Cortex of kidney (tissue), 1 donor: ENCODE measurements at places on chromosomes 11 and 22.

DNA sequence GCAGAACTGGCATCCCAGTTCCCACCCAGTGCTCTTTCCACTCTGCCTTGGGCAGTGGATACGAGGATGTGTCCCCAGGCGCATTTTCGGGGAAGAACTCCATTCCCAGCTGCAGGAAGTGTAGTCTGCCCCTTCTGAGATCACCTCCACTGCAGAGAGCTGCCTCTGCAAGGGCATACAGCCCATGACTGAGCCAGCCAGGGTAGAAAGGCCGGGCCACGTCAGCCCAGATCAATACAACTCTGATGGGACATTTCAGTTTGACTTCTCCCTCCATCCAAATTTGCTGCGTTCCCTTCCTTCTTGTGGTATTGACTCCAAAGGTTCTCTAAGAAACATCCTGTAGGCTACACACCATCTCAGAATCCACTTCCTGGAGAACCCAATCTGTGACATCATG, 19.7 kb downstream of the MOGAT2 start:
- no peak for DNase-seq

DNA sequence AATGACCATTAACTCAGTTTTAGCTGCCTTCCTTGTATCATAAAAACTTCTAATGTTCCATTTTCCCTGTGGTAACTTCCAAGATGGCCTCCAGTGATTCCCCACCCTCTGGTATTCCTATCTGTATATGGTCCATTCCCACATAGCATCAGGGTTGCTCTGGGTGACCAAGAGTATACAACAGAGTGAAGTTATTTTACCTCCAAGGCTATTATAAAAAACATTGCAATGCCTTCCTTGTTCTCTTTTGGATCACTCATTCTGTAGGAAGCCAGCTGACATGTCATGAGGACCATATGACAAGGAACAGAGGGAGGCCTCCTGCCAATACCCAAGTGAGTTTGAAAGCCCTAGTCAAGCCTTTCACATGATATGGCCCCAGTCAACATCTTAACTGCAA, 30.1 kb downstream of the ZNF280B start:
- no peak for DNase-seq

DNA sequence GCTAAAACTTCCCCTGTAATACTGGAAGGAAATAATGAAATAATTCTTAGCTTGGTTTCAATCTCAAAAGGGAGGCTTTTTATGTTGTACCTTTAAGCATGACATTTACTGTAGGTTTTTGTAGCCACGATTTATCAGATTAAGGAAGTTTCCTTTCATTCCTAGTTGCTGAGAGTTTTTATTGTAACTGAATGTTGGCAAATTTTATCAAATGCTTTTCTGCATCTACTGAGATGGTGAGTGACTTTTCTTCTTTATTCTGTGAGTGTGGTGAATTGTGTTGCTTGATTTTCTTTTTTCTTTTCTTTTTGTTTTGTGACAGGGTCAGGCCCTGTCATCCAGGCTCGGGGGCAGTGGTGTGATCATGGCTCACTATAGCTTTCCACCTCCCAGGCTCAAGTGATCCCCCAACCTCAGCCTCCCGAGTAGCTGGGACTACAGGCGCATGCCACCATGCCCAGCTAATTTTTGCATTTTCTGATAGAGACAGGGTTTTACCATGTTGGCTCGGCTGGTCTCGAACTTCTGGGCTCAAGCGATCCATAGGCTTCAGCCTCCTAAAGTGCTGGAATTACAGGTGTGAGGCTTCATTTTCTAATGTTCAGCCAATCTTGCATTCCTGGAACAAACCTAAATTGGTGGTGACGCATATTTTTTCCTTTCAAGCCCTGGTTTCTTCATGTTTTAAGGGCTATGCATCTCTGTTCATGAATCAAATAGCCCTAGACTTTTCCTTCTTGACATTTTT, 26.2 kb downstream of the SUSD2 start:
- DNase-seq, result no peak

DNA sequence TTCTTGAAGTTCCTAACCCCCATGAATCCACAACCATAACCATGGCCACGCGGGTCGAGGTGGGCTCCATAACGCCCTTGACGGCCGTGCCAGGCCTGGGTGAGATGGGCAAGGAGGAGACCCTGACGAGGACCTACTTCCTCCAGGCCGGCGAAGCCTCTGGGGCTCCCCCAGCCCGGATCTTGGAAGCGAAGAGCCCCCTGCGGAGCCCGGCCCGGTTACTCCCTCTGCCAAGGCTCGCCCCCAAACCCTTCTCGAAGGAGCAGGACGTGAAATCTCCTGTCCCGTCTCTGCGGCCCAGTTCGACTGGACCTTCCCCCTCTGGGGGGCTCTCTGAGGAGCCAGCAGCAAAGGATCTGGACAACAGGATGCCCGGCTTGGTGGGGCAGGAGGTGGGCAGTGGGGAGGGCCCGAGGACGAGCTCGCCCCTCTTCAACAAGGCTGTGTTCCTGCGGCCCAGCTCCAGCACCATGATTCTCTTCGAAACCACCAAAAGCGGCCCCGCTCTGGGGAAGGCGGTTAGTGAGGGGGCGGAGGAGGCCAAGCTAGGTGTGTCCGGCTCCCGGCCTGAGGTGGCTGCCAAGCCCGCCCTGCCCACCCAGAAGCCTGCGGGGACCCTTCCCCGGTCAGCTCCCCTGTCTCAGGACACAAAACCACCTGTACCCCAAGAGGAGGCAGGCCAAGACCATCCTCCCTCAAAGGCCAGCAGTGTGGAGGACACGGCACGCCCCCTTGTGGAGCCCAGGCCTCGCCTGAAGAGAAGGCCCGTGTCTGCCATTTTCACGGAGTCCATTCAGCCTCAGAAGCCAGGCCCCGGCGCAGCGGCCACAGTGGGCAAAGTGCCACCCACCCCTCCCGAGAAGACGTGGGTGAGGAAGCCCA, 75.7 kb downstream of the KIAA1671 start:
- DNase-seq, result no peak

DNA sequence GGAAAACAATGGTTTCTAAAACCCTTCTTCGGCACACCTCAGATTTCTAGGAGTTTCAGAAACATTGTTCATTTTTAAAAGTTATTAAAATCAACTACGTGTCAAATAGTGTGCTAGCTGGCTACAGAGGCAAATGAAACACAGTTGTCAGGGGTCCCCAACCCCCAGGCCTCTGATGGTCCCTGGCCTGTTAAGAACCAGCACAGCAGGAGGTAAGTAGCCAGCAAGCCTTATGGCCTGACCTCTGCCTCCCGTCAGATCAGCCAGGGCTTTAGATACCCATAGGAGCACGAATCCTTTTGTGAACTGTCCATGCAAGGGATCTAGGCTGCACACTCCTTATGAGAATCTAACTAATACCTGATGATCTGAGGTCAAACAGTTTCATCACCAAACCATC, 648.2 kb downstream of the FAM181B start:
- no peak for DNase-seq

- DNase-seq, result no peak
Measured at GRCh38 chr11:121886005-121886734, 229.8 kb downstream of the BLID start.

GRCh38 chr11:4464216-4465159, 15.4 kb downstream of the OR52K2 start:
- DNase-seq, result no peak

DNA sequence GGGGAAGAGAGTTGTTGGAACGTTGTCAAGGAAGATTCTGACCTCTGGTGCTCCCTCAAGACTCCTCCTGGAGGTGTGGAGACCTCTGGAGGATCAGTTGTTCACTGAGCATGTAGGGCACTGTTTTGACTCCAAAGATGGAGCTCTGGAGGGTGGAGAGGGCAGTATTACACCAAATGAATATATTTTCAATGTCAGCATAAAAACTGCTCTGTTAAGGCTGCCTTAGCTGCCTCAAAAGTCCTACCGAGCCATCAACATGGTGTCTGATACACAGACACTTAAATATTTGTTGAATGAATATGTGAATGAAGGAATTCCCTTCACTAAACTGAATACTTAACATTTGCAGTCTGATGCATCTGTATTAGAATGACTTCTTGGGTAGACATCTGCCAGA, 144.2 kb upstream of the SPON1 start:
- no peak for DNase-seq

DNA sequence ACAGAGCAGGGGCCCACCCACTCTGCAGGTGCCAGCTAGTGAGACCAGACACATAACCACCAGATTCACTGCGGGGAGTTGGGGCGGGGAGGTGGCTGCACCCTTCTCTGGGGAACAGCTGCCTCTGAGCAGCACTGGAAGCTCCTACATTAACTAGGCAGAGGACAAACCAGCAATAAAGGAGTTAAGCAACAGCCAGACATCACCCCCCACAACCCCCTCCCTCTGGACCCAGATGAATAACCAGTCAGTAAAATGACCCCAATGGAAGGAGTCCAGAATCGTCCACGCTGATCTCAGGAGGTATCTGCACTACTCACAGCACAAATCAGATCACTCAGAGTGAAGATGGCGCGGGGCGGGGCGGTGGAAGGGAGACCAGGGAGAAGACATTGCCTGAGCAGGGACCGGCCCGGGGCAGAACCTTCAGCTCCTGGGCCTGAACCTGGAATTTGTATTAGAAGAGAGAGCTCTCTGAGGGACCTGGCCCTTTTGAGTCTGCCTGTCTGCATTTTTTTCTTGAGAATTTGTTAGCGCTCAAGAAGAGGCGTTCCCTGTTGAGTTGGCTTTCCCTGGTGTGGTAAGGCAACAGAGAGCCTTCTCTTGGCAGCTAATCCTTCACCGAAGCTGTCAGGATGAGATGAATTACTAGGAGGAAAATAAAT, 125.5 kb upstream of the NCAM1 start:
- DNase-seq, result no peak

DNA sequence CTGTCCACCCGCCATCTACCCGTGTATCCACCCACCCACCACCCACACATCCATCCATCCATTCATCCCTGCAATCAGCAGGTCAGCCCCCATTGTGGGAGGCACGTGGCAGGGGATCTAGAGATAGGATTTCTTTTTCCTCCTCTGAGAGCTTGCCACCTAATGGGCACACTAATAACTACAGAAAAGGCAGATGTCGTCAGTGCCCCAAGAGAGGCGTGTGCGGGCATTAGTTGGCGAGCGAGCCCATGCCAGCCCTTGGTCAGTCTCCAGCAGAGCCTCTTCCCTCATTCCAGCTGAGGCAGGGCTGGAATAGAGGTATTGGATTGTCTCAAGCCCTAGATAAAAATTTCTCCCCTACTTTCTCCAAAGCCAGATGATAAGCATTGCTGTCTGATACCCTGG, 9.7 kb downstream of the USP2 start:
- no peak for DNase-seq

DNA sequence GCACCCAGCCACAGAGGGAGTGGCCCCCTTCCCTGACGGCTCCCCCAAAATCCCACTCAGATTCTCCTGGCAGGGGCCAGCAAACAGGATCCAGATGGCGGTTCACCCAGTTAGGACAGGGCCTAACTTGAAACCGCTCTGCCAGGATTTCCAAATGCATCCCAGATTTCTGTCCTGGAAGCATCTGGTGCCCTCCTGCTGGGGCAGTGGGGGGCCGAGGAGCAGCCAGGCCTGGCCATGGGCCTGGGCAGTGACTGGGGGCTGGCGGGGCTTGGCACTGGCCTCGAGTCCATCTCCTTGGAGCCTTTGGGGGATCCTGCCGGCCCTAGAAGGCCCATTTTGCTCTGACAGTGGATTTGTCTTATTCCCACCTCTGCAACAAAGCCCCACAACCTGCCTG, 17.9 kb upstream of the EMID1 start:
- DNase-seq, result no peak

DNA sequence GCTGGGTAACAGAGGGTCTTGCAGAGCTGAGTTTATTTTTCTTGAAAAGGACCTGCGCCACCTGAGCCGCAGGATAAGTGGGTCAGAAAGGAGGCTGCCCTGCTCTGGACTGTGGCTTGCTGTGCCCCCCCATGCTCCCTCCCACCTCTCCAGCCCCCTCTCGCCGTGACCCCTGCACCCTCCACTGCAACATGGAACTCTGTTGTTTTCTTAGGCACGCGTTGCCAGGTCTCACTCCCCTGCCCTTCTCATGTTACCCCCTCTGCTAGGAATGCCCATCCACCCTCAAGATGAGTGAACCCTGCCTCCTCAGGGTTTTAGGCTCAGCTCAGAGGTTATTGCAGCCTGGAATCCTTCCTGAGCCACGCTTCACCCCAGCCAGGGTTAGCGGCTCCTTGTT, 10.8 kb downstream of the ETS1 start:
- DNase-seq, result no peak

- DNase-seq, result no peak
Measured at GRCh38 chr11:38460896-38461295, 1862.9 kb upstream of the RAG2 start.

DNA sequence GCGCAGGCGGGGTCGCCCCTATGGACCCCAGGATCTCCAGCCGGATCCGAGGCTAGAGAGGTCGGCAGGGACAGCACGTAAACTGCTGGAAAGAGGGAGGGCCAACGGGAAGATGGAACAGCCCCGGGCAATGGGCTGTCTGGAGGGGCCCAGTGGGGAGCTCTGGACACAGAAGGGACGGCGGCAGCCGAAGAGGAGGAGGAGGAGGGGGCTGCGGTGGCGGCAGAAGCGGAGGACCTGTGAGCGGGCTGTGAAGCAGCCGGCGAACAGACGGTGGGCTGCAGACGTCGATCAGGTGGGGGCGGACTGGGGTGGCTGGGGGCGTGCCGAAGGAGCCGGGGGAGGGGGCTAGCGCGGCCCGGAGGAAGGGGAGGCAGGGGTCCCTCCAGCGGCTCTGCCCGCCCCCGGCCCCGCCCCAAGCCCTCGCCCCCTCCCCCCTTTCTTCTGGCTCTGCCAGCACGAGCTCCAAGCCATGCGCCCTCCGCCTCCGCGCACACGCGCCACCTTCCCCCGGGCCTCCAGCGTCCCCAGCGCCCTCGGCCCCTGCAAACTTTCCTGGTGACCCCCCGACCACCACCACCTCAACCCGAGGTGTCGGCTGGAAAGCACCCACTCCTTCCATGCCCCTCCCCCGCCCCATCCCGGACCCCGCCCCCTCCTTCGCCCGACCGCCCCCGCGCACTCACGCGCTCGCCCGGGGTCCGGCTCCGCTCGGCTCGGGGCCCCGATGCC, 432 bp downstream of the TNKS1BP1 start:
- DNase-seq, result no peak

GRCh38 chr11:104918113-104918824, 20.0 kb upstream of the CASP12 start:
- no peak for DNase-seq

GRCh38 chr11:128940603-128941002, 2.1 kb downstream of the TP53AIP1 start:
- no peak for DNase-seq

DNA sequence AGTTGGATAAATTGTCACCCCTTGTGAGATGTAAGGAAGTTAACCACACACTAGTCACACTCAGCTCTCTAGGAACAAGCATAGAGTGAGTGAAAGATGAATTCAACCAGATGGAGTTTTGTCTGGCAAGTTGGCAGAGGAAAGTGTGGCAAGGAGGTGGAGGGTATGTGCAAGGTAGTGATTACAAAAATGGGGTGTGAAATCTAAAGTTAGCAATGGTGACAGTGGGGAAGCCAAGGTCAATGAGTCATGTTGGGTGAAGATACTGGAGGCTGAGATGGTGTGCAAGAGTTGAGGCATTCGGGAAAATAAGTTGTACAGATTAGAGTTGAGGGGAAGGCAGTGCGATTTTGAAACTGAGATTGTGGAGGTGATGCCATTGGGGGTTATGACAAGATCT, 33.7 kb downstream of the MRGPRX2 start:
- DNase-seq, result no peak

- no peak for DNase-seq
Measured at GRCh38 chr11:70716986-70717775, 318.9 kb downstream of the CTTN start.

GRCh38 chr22:43393844-43394474, 17.9 kb upstream of the MPPED1 start:
- no peak for DNase-seq

- no peak for DNase-seq
Measured at GRCh38 chr11:36053862-36054261, 110.0 kb downstream of the LDLRAD3 start.
